ENCODE measurements at places on chromosomes 1 and 21. TPM values are rescaled to one million over a fixed set of nuclear protein-coding genes. Genes with fewer than 3 reads are reported as not detected.

PAX7 gene
- not detected for total RNA-seq

NUAK2 gene
- total RNA-seq: 7.9 TPM

INKA2 gene
- 6.6 TPM for total RNA-seq

KCNK1 gene
- total RNA-seq: 9.2 TPM

HFM1 gene
- 0.20 TPM for total RNA-seq

PODN gene
- 20.9 TPM for total RNA-seq

BRDT gene
- total RNA-seq: not detected

COL11A1 gene
- total RNA-seq: 2.5 TPM

SELL gene
- 0.39 TPM for total RNA-seq

CTXND2 gene
- not detected for total RNA-seq

TCP10L gene
- total RNA-seq: 0.26 TPM

RNU1-1 gene
- total RNA-seq: under 0.01 TPM

LIN9 gene
- total RNA-seq: 1.9 TPM

HSD11B1 gene
- 9.6 TPM for total RNA-seq

TMPRSS15 gene
- not detected for total RNA-seq

LYPD8 gene
- total RNA-seq: not detected

SERINC2 gene
- 13.4 TPM for total RNA-seq

PLOD1 gene
- total RNA-seq: 1,597 TPM

TMEM269 gene
- total RNA-seq: 0.07 TPM

TENT5C gene
- total RNA-seq: 1.5 TPM

PLA2G2D gene
- total RNA-seq: not detected

PKN2 gene
- 28.5 TPM for total RNA-seq

CBS gene
- total RNA-seq: 32.2 TPM

CD5L gene
- not detected for total RNA-seq

LDLRAD1 gene
- total RNA-seq: not detected

ERICH3 gene
- not detected for total RNA-seq

LEMD1 gene
- total RNA-seq: not detected

TAF12 gene
- total RNA-seq: 34.8 TPM

GBP6 gene
- total RNA-seq: not detected

FCRLB gene
- 1.6 TPM for total RNA-seq

OLFM3 gene
- not detected for total RNA-seq

KRTAP6-1 gene
- not detected for total RNA-seq

INSRR gene
- under 0.01 TPM for total RNA-seq

GCSAML gene
- 0.13 TPM for total RNA-seq

GJA8 gene
- total RNA-seq: not detected

S100A3 gene
- 1.7 TPM for total RNA-seq

SERPINC1 gene
- total RNA-seq: 0.07 TPM

OR6N2 gene
- total RNA-seq: not detected

RAVER2 gene
- total RNA-seq: 3.2 TPM
